ENCODE measurements at places on chromosomes 2 and 18.

DNA sequence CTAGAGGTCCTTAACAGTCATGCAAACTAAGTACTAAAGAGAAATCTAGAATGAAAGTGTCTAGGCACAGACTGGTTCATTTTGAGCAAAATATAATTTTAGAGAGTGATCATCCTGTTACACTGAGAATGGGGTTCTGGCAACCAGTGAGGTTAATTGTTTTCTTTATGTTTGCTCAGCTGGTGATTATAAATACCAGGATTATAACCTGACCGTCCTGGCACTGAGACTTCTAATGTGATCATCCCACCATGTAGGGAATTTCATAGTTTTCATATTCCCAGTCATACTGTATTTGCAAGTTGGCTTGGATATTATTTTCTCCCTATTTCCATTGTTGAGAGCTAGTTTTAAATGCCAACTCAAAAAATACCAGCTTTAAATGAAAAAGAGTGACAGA is 852.5 kb upstream of the LRATD1 start:
- DNase-seq: no peak

DNA sequence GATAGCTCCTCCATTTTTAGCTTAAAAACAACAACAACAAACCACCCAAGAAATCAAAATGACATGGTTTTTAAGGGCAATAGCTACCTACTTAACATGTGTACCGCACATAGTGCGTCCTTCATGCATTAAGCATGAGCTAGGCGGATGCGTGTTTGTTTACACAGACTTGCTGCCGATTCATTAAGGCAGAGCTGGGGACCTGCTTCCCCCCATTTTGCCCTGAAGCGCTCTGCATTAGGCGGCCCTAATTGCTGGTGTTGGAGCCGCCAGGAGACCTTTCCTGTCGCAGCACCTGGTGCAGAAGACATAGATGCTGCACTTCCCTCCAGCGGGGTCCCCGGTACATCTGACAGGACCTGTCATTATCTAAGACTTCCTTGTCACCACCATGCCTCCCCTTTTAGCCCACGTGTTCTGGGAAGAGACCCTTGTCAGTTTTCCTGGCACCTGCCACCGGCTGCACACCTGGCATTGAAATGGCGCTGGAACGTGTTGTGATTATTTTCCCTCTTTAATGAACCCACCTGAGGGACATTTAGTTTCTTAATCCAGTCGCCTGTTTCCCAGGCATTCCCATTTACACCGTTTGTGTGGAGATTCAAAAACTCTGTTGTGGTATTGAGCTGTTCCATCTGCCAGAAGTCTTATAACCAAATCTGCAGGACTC is 261.1 kb upstream of the RAB12 start:
- DNase-seq: no peak

GRCh38 chr2:237128845-237129592 is 43.3 kb downstream of the COPS8 start:
- DNase-seq: no peak

- DNase-seq: no peak
These were observed 7.1 kb downstream of the MTA3 start for GRCh38 chr2:42575458-42576064.

- DNase-seq: peak; percentile 65
These were observed 39.0 kb downstream of the SLC66A2 start for GRCh38 chr18:79912409-79912991.

DNA sequence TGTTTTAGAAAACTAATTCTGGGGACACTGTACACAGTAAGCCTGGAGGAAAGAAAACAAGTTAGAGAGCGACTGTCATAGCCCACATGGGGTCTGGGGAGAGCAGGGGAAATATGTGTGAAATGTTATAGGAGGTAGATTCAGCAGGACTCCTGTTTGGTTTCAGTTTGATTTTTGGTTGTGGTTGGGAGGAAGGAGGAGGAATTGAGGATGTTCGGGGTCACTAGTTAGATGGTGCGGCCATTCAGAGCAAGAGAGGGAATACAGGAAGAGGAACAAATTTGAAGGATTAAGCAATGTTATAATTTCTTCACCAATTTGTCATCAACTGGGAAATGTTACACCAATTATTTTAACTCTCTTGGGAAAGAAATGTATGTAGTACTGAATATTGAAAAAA is 25.1 kb downstream of the TTC39C start:
- no peak for DNase-seq

GRCh38 chr2:10141736-10142639 is 19.4 kb downstream of the RRM2 start:
- DNase-seq: no peak

- DNase-seq: no peak
These were observed 28.0 kb downstream of the SULT1C2 start for GRCh38 chr2:108316461-108317258.

GRCh38 chr2:70420740-70421139 is 118.9 kb upstream of the FAM136A start:
- no peak for DNase-seq

- DNase-seq: no peak
These were observed 12.7 kb upstream of the DDX18 start for GRCh38 chr2:117801826-117802225.

DNA sequence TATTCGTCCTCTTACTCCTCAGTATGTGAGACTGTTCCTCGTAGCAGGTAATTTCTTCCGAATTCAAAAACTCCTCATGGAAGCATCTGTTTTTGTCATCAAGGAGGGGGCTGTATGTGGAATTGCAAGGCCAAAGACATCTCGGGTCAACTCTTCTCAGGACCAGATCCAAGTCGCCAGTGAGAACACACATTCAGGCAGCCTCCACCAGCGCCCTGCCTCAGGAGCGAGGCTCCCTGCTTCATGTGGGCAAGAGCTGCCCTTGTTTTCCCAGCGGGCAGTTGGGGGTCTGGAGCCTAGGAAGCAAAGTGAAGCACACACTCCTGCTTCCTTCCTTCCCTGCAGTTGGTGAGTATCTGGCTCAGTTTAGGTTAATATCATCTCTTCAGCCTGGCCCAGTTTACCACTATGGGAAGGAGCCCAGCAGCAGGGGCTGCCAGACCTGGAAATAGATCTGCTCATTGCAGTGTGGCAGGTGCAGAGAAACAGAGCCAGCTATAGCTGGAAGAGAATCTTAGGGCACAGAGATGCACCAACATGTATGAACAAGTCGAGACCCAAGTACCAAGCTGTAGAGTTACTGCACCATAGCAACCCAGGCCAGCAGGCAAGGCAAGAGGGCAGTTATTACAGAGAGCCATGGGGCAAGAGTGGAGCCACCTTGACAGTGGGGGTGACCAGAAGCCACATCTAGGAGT is 25.3 kb downstream of the TMEM127 start:
- no peak for DNase-seq

- DNase-seq: peak; percentile 57
These were observed 34.2 kb upstream of the CTDP1 start for GRCh38 chr18:79645291-79645983.

DNA sequence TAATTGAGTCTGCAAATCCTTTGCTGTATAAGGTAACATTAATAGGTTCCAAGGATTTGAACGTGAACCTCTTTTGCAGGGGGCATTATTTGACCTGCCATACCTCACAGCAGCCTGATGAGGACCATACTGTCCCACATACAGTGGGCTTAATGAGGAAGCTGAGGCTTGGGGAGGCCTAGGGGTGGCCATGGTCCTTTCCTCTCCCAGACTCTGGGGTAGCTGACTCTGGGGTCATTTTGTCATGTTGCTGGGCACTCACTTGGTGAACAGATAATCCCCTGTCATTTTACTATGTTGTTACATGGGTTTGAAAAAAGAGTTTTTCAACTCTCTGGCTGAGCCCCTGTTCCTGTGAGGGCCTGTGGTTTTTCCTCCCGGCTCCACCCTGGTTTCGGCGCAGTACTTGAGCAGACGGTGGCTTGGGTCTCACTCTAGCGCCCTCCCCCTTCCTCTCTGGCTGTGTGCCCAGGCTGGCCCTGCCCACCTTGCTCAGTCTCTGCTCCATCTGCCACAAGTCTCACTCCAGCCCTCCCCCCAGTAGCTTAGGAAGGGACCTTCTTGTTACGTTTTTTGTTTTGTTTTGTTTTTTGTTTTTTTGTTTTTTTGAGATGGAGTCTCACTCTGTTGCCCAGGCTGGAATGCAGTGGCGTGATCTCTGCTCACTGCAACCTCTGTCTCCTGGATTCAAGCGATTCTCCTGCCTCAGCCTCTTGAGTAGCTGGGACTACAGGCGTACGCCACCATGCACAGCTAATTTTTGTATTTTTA is 21.0 kb downstream of the INPP4A start:
- peak; percentile 84 for DNase-seq

DNA sequence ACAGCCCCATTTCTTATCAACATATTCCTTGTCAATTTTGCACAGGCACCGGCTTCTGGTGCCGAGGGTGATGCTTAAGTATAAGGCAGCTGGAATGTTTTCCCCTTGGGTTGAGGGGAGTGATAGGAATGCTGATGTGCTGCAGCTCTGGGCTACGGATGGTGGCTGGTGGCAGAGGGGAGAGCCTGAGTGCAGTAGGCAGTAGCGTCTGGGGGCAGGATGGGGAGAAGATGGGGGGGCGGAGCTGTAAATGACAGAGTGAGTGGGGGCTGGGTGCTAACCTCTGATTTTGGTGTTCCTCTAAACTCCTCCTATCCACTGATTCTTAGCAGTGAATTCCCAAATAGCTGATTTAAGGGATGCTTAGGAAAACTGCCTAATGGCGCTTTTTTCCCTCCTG is 20.7 kb downstream of the TMEM178A start:
- DNase-seq: no peak
